CD14-positive monocyte (primary cell): ENCODE measurements at places on chromosomes 4 and X.

- peak; percentile 85 for DNase-seq
These were observed 104.6 kb downstream of the DTHD1 start for GRCh38 chr4:36385951-36386571.

GRCh38 chrX:112913807-112914206 is 73.2 kb upstream of the AMOT start:
- no peak for DNase-seq

GRCh38 chrX:101206471-101206870 is 13.1 kb upstream of the DRP2 start:
- no peak for DNase-seq

GRCh38 chr4:173513651-173514050 is 16.4 kb downstream of the HAND2 start:
- DNase-seq = no peak

DNA sequence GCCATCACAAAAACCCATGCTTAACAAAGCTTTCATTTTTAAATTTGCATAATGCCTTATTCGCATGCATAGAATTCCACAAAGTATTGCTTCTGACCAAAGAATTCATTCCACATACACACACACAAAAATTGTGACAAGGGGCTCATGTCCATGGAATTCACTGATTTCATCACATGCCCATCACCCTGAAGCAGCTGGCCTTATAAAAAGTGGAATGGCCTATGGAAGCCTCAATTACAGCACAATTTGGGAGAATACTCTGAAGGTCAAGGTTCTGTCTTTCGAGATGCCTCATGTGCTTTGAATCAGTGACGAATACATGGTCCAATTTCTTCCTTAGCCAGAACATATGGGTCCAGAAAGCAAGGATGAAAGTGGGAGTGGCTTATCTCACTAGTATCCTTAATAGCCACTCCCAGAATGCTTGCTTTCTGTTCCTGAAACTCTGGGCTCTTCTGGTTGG is 165.7 kb downstream of the KDR start:
- DNase-seq = no peak

GRCh38 chrX:136665258-136665900 is 17.4 kb downstream of the CD40LG start:
- DNase-seq = peak; percentile 5

DNA sequence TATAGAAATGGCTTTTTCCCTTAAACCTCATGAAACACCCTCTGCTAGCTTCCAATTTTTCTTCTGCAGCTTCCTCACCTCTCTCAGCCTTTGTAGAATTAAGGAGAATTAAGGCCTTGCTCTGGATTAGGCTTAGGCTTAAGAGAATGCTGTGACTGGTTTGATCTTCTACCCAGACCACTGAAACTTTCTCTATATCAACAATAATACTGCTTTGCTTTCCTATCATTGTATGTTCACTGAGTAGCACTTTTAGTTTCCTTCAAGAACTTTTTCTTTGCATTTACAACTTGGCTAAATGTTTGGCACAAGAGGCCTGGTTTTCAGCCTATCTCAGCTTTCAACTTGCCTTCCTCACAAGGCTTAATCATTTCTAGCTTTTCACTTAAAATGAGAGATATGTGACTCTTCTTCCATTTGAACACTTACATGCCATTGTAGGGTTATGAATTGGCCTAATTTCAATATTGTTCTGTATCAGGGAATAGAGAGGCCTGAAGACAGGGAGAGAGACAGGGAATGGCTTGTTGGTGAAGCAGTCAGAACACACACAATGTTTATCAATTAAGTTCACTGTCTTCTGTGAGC is 28.2 kb downstream of the TMEM154 start:
- DNase-seq = no peak

GRCh38 chrX:66632473-66632872 is 6.4 kb downstream of the EDA2R start:
- no peak for DNase-seq

DNA sequence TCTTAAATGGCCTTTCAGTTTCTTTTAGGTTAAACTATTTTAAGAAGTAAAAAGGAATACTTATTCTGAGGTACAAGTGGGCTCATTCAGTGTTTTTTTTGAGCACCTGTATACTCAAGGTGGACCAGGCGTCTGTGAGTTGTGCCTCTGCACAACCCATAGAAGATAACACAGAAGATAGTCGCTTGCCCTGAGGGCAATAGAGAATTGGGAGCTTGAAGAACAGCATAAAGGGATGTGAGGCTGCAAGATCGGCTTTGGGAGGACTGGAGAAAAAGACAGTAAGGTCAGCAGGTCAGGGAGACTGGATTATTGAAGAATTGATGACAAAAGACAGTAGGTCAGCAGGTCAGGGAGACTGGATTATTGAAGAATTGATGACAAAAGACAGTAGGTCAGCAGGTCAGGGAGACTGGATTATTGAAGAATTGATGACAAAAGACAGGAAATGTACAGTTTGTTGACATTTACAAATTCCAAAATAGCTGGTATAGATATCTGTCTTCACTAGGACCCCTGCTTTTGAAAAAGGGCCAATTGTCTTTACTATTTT is 3.1 kb downstream of the CPE start:
- no peak for DNase-seq

GRCh38 chrX:117985241-117985640 is 131.4 kb downstream of the KLHL13 start:
- no peak for DNase-seq

DNA sequence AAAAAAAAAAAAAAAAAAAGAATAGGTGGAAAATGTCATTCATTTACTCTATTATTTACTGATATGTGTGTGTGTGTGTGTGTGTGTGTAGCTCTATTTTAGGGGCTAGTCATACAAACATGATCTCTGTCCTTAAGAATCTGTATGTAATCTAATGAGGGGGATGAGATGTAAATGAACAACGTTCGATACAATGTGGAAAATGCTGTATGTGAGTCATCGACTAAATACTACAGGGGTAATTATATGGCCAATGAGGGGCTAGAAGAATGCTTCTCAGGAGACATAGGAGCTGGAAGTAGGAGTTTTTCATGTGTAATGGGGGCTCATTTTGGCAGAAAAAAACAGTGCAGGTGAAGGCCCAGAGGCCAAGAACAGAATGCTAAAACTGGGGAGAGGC is 41.9 kb downstream of the LEF1 start:
- no peak for DNase-seq

- DNase-seq = no peak
These were observed 68.8 kb downstream of the MAML3 start for GRCh38 chr4:140085062-140085622.

- no peak for DNase-seq
These were observed 579.0 kb downstream of the INPP4B start for GRCh38 chr4:142267101-142267500.

DNA sequence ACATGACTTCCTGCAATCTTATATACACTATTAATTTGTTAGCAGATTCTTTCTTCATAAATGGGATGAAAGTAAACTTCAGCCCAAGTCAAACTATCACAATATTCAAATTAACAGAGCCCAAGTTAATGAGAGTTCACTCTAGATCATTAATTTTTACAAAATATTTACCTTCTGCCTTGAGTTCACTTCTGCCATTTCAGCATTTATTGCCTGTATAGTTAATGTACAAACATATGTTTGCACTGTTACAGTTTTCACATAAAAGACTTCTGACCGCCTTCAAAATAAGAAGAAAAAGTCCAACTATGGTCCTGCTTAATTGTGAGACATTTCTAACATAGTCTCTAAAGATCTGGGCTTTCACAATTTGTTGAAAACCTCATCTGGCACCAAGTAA is 46.9 kb downstream of the GPC3 start:
- DNase-seq = no peak
